Activated CD8-positive, alpha-beta memory T cell treated with anti-CD3 and anti-CD28 coated beads for 48 hours (primary cell): ENCODE measurements at places on chromosomes 4 and X.

GRCh38 chr4:87356832-87357526, 34.0 kb downstream of the HSD17B11 start:
- DNase-seq, result no peak

- no peak for DNase-seq
Measured at GRCh38 chrX:112270991-112271390, 188.4 kb upstream of the TRPC5 start.

DNA sequence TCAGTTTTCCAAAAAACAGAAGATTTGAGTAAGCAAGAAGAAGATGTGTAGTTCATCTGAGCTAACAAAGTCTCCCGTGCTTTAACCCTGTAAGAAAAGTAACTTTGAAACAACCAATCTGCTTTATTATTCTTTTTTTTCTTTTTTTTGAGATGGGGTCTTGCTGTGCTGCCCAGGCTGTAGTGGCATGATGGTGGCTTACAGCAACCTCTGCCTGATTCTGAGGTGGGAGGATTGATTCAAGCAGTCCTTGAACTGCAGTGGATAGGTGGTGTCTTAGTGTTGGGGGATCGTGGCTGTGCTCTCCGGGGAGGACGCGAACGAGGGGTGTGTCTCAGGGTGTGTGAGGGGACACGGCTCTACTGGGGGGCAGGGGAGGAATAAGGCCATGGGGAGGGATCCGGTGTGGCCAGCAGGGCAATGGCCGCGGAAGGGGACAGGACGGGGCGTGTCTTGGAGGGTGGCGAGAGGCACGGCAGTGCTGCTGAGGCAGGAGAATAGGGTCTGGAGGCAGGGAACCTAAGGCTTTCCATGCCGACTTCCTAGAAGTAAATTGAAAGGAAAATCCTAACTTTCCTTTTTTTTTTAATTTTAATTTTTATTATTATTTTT, 2.4 kb downstream of the ARSD start:
- DNase-seq, result no peak

DNA sequence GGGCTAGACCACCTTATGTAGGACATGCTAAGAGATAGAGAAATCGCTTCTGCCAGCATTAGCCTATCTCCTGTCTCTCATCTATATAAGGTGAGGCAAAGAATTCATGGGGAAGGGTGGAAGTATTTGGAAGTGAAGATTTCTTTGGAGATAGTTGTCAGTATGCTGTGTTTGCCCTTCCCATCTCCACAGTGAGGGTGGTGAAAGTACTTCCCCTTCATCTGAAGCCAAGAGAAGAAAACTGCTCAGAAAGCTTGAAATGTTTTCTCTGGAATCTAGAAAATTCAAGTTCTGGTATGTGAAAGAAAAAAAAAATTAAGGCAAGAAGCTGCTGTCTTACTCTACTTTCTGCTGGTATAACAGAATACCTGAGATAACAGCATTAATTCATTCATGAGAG, 12.3 kb upstream of the ADH5 start:
- no peak for DNase-seq

DNA sequence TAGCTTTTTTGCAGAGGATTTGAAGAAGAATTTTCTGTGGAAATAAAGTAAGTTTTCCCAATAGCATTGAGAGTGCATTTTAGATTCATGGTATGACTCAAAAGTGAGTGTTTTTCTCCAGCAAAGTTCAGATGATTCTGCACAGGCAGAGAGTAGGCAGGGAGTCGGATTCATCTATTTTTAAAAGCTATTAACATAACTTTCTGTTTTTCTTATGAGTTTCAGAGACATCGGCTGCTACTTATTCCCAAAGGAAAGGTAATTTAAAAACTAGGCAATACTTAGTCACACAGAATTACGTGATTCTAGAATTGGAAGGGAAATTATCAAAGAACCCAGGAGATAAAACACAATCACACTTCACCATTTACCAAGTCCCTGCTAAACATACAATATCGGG, 4.4 kb downstream of the CCDC110 start:
- DNase-seq, result no peak

DNA sequence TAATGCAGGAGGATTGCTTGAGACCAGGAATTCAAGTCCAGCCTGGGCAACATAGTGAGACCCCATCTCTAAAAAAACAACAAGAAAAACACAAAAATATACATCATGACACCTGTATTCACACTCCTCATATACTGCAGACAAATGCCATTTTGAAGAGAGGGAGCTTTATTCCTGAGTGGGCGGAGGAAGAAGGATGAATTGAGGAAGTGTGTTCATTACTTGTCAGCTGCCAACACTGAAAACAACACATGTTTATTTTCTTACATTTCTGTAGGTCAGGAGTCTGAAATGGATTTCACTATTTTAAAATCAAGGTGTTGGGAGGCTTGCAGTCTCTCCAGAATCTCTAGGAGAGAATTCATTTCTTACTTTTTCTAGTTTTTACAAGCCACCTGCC, 47.2 kb upstream of the CD99 start:
- no peak for DNase-seq

GRCh38 chr4:24659241-24659961, 75.0 kb upstream of the DHX15 start:
- no peak for DNase-seq

DNA sequence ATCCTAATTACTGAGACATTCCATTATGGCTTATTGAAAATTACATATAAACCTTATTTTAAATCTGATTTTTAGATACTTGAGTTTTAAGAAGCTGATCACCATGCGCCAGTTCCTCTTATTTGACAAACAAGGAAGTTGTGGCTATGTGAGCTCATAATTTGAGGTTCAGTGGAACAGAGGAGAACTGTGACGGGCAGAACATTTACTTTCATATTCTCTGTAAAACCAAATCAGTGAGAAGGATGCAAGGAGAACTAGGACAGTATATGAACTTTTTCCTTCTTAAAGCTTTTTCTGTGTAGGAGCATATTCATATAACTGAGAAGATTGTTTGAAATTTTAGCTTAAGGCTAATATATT, 25.3 kb downstream of the STIM2 start:
- no peak for DNase-seq

- DNase-seq, result peak; percentile 50
Measured at GRCh38 chrX:11758400-11759171, 549 bp downstream of the MSL3 start.

GRCh38 chr4:7515390-7515902, 80.7 kb upstream of the PSAPL1 start:
- DNase-seq, result no peak

GRCh38 chrX:6299724-6300123, 71.1 kb upstream of the NLGN4X start:
- no peak for DNase-seq

DNA sequence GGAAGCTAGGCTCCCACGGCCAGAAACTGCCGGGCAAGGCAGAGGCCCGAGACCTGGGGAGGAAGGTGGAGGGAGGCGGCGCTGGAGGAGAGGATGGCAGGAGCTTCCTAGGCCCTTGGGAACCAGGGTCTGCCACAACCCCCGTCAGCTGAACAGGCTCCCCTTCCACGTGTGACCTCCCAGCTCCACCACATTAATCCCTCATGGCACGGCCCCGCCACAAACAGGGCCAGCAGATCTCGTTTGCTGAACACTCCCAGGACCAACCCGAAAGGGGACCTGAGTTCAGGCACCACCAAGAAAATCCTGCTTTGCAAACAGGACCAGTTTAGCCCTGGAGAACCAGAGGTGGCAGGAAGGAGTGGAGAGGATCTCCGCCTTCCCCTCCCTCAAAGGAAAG, 62.7 kb downstream of the FHDC1 start:
- DNase-seq, result no peak

DNA sequence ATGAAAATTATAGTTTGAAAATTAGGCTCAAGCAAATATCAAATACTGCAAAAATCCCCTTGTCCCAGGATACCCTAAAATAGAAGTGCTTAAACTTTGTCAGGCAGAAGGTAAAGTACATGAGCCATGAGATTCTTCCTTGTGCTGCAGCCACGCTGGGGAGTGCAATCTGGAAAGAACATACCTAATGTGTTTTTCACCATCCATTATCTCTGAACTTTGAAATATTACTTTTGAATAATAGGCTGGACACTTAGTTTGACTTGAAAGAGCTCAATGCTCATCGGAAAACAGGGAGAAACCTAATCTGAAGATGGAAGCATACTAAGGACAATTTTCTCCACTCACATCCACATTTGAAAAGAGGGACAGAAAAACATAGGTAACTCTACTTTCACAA, 18.9 kb downstream of the THAP9 start:
- no peak for DNase-seq

DNA sequence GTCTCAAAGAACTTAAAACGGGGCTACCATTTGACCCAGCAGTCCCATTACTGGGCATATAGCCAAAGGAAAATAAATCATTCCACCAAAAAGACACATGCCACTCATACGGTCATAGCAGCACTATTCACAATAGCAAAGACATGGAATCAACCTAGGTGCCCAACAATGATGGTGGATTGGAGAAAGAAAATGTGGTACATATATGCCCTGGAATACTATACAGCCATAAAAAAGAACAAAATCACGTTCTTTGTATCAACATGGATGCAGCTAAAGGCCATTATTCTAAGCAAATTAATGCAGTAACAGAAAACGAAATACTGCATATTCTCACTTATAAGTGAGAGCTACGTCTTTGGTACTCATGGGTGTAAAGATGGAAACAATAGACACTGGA, 138.1 kb upstream of the NEIL3 start:
- DNase-seq, result no peak

DNA sequence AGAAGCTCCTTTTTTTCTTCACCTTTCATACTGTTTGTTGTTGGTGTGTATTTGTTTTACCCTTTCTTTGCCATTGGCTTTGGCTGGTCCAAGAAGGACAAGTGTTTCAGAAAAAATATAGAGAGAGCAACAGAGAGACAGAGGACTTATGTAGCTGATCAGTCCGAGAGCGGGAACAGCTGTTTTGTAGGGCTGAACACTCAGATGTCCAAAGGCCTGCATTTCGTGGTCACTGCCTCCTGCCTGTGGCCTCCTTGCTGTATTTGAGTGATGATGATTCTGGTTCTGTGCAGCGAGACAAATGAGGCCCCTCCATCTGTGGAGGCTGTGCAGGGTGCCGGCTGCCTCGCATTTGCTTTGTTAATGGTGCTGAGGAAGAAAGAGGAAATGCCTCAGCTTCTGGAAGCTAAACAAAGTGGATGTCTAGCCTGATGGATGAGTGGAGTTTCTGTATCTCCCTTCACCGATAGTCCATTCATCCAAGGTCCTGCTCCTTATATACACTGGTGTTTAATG, 19.8 kb upstream of the STOX2 start:
- no peak for DNase-seq

DNA sequence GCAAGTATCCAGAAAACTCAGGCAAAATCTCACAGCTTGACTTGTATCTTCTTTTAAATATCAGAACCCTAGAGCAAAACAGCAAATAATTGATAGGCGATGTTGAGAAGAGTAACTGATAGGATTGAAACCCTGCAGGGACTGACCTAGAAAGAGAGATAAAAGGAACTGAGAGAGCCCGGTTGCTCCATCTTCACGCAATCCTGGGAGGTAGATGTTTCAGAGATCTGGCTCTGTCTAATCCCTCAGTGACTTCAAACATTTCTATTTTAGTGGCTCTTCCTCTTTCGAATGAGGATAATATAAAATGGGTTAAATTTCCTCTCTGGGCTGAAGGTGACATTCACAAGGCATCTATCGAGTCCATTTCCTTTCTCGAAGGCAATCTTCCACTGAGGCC, 39.3 kb upstream of the RPL34 start:
- no peak for DNase-seq

GRCh38 chr4:12472087-12472486, 1012.1 kb downstream of the RAB28 start:
- DNase-seq, result no peak

DNA sequence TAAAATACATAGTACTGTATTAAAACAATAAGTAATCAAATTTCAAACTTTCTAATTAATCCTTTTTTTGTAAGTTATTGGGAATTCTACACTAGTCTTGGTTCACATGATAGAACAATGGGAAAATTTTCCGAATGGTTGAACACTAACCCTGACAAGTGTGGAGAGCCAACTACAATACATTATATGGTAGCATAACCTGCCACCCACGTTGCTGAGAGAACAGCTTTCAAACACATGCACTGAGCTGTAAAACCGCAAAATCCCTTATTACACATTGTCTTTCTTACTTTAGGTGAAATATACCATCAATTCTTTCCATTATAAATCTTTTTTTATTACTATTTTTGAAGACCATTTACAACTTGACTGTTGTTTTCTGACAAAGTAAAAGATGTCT, 54.7 kb downstream of the ANAPC10 start:
- no peak for DNase-seq

DNA sequence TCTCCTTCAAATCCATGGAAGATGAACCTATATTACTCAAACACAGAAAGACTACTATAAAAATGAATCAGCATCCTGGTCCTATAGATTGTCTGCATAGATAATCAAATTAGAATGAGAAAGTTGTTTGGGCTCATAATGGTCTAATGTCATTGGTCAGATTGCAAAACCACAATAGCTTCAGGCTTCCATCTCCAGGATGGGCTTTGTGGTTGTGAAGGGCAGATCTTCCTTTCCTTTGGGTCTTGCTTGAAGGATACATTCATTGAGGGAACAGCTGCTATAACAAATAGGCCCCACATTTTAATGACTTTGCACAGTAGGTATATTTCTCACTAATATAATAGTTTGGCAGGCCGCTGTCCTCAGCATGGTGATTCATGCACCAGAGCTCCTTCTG, 94.3 kb downstream of the REPS2 start:
- DNase-seq, result no peak

- no peak for DNase-seq
Measured at GRCh38 chrX:50721764-50722521, 92.1 kb downstream of the SHROOM4 start.

GRCh38 chrX:21158678-21159077, 215.5 kb upstream of the CNKSR2 start:
- no peak for DNase-seq

GRCh38 chrX:49925176-49925575, 2.8 kb downstream of the CLCN5 start:
- DNase-seq, result no peak

DNA sequence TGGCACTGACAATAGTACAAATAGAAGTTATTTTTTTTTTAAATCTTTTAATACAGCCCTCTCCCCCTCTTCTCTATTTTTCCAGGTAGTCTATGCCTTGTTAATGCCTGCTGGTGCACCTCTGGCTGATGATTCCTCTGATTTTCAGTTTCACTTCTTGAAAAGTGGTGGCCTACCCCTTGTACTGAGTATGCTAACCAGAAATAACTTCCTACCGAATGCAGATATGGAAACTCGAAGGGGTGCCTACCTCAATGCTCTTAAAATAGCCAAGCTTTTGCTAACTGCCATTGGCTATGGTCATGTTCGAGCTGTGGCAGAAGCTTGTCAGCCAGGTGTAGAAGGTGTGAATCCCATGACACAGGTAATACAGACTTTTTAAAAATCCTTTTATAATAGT, 99.1 kb downstream of the USP9X start:
- no peak for DNase-seq
